ENCODE measurements at places on chromosomes 6 and 20.

- DNase-seq, result no peak
These were observed 23.9 kb downstream of the SERPINB6 start for GRCh38 chr6:2947445-2947844.

- DNase-seq, result no peak
These were observed 140.7 kb downstream of the ESR1 start for GRCh38 chr6:151948002-151948743.

GRCh38 chr20:56673450-56673849 is 44.3 kb downstream of the TFAP2C start:
- no peak for DNase-seq

- DNase-seq, result no peak
These were observed 2.6 kb downstream of the GJA1 start for GRCh38 chr6:121437851-121438651.

- no peak for DNase-seq
These were observed 3.6 kb upstream of the MANBAL start for GRCh38 chr20:37285664-37286374.

DNA sequence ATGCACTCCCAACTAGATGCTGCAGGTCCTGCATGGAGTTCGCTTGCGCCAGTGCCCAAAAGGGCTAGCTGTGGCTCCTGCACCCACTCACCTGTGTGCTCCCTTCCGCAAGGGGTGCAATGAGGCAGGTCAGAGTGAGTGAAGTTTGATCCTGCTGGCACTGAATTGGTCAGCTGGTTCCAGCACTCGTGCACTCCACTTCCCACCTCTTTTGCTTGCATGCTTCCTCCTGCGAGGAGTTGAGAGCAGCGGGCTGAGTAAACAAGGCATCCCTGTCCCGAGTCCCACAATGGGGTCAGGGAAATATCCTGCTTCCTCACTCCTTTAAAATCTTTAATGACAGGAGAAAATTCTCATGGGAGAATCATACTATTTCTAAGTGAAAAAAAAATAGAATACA is 86.2 kb downstream of the LCA5 start:
- DNase-seq, result no peak

DNA sequence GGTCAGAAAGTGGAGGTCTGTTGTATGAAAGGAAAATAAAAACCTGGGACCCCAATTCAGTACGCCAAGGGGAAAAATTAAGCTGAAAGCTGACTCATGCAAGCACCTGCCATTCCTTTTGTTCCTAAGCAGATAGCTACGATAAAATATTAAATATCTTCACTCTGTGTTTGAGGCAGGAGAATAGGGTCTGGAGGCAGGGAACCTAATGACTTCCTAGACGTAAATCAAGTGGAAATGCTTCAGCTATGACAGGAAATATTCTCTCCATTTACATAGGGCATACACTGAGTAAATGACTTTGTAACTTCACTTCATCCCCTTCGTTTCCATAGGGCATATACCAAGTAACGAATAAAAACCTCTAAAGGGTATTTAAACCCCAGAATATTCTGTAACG is 41.0 kb upstream of the IFNGR1 start:
- no peak for DNase-seq

GRCh38 chr20:37235065-37235464 is 26.5 kb downstream of the GHRH start:
- no peak for DNase-seq

GRCh38 chr6:36539814-36540568 is 7.3 kb downstream of the STK38 start:
- DNase-seq, result no peak

GRCh38 chr6:34332251-34333198 is 59.9 kb downstream of the NUDT3 start:
- no peak for DNase-seq

DNA sequence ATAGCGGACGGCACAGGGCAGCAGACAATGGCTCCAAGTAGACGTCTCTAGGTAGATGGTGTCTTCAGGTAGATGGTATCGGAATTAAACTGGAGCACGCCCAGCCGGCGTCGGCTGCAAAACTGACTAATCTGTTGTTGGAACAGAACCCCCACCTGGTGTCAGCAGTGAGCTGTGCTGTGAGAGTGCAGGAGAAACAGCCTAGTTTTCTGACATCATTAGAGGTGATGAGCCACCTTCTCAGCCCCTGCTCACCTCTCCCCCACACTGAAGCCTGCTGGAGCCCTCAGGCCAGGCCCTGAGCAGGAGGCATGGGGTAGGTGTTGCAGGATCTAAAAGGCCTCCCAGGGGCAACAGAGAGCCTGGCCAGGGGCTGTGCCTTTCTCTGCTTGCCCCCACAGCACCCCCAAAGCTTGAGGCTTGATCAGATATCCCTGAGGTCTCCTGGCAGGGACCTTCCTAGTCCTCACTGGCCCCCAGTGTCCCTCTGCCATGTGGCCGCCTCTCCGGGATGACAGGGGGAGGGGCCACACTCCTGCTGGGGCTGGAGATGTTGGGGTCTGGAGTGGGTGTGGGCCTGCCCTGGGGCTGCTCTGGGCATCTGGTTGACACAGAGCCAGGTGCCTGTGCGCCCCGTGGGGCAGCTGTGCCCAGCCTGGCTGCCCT is 6.9 kb upstream of the HELZ2 start:
- DNase-seq, result no peak

- DNase-seq, result no peak
These were observed 43.7 kb downstream of the TBC1D7 start for GRCh38 chr6:13284646-13285045.

DNA sequence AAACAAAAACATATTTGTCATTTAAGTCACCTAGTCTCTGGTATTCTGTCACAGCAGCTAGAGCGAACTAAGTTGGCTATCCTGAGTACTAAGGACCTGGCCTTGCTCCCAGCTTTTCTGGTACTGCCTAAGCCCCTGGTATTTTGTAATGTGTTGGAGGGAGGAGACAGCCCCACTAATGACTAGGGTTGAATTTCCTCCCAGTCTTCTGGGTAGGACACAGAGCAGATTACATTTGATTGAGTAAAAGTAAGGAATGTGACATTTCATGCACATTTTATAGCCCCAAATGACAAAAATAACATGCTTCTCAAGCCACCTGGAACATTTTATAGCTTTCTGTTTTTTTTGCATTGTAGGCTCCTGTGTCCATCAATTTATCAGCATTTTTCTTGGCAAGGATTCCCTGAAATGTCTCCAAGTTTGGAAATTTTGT is 47.9 kb upstream of the DDR1 start:
- DNase-seq, result peak; percentile 8

- DNase-seq, result no peak
These were observed 38.3 kb downstream of the PSMG4 start for GRCh38 chr6:3297006-3297405.

GRCh38 chr6:142945049-142945445 is at the start of gene HIVEP2:
Gene HIVEP2, minus strand, starts transcription at chr6:142945176. Its CDS starts 170,438 bp downstream, at chr6:142774738.
- DNase-seq, result peak; percentile 77

GRCh38 chr6:138432063-138432356 is 28.0 kb downstream of the HEBP2 start:
- DNase-seq, result no peak

DNA sequence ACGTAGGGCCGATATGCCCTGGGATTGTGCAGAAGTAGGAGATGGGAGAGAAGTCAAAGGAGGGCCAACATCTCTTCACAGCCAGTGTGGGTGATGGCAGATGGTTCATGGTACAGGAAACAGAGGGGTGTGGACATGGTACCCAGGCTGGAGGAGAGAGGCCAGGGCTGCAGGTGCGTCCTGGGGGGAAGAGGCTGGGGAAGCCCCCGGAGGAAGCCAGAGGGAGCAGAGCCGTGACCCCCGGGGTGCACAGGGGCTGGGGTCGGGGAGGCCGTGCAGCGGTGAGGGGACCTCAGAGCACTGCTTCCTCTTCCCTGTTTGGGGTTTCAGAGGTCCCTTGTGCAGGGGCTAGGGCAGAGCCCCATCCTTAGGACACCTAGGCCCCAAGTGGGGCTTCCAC is 11.2 kb upstream of the ZBTB46 start:
- DNase-seq, result no peak

DNA sequence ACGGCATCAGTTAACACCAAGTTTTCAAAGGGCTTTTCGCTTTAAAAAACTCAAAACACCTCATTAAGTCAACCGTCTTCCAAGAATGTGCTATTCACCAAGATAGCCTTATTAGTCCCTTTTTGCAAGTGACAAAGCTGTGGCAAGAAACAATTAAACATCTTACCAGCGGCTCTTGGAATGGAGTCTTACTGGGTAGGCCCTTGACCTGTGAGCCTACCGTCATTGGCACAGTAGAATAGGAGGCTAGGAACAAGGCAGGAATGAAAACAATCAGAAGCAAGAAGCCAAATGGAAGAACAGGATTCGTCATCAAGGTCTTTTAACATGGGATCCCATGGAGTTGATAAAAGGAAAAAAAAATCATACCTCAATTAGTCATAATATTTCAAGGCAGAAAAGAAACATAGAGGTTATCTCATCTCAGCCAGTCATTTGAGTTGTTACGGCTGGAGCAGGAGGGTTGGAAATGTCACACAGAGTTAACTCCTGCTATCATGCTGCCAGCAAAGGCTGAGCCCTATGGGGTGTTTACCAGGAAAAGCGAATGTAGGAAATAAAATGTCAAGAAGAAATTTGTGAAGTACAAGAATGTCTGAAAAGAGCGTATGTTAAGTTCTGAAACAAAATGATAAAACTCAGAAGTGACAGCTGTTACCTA is 236.4 kb downstream of the UST start:
- no peak for DNase-seq

GRCh38 chr6:226516-227073 is 65.7 kb upstream of the DUSP22 start:
- DNase-seq, result no peak

- no peak for DNase-seq
These were observed 63.9 kb downstream of the FBXO5 start for GRCh38 chr6:152918991-152919390.

GRCh38 chr6:2749969-2750600 is 637 bp downstream of the MYLK4 start:
- peak; percentile 60 for DNase-seq

DNA sequence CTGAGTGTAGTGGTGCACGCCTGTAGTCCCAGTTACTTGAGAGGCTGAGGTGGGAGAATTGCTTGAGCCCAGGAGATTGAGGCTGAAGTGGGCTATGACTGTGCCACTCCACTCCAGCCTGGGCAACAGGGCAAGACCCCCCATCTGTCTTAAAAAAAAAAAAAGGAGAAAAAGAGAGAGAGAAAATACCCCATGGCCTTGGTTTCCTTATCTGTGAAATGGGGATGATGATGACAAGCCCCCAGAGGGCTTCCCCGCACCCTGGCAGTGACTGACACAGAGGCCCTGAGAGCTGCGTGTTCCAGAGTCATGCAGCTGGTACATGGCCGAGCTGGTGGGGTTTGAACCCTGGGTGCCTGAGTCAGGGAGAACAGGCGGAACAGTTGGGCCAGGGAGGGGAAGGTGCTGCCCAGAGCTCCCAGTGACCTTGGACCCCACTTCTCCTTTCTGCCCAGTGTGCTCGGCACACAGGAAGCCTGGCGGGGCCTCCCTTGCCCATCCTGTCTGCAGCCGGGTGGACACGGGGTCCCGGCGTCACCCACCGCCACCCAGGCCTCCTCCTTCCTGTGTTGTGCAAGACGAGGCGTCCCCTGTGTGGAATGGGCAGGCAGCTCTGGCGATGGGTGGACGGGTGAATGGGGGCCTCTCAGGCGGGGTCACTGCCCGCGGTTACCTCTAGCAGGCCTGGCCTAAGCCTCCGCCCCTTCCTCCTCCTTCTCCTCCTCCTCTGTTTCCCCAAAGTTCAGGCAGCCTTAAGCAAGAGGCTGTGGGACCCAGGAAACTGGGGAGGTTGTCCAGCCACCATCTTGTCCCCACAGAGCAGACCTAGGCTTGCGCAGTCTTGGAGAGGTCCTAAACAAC is 84.2 kb downstream of the CEBPB start:
- peak; percentile 58 for DNase-seq

DNA sequence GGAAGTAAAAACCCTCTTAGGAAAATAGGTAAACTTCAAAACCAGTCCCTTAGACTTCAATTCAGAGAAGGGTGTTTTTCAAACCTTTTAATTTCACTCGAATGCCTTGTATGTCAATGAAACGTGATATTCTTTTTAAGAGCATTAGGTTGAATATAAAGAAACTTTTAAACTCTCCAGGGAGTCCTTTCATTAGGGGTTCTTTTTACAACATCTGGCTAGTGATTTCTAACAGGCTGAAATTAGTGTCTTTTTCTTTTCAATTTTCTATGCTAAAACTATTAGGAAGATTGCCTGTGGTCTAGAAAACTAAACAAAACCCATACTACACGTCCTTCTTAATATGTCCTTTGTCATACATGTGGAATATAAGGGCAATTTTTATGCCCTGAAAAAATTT is 569.7 kb upstream of the CITED2 start:
- DNase-seq, result no peak

DNA sequence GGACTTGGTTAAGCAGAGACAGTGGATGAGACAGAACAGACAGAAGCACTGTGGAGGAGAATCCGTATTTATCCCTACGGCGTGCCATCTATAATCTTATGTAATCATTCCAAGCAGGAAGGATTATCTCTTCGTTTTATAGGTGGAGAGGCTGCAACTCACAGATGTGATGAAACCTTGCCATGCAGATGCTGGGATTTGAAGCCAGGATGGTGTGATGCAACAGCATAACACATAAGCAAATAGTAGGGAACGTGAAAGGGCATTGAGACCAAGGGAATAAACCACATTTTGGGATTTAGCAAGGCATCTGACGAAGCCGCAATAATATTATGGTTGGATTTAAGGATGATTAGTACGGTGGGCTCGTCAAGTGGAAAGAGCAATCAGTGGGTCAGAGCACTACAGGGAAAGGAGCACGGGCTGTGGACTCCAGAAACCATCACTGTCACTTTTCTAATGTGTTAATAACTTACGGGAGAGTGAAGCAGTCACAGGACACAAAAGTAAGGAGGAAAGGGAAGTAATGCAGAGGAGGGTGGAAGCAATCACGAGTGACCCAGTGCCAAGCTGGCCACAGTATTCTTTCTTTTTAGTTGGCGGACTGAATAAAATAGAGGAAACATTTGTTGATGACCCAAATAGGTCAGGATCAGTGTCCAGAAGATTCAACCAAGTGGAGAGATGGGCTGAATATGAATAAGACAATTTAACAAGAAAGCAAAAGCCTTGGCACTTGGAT is 119.6 kb upstream of the EDN1 start:
- no peak for DNase-seq

GRCh38 chr6:53530346-53530745 is 14.6 kb downstream of the GCLC start:
- DNase-seq, result no peak

GRCh38 chr6:63245909-63246308 is 34.6 kb downstream of the FKBP1C start:
- no peak for DNase-seq

- no peak for DNase-seq
These were observed 26.6 kb upstream of the TGM2 start for GRCh38 chr20:38191654-38192053.

DNA sequence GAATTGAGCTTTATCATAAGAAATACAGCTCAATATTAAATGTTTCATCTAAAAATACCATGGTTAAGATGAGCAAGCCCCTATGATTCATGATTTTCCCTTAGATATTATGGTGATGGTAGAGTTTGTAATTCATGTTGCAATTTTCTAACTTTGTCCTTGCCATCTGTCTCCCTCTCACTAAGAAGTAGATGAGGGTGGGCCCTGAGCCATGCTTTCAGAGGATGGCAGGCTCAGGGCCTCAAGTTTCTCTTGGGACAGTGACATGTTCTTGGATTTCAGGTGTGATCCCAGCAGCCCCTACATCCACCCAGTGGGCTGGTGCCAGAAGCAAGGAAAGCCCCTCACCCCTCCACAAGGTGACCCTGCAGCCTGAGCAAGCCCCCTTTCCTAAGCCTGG is 25.6 kb downstream of the L3MBTL1 start:
- DNase-seq, result no peak

GRCh38 chr20:21183722-21184121 is 57.8 kb downstream of the KIZ start:
- DNase-seq, result no peak

GRCh38 chr6:167543602-167544497 is 219.0 kb downstream of the TTLL2 start:
- DNase-seq, result no peak
